CD4-positive, alpha-beta memory T cell (primary cell): ENCODE measurements at places on chromosomes 11 and 22.

- no peak for DNase-seq
These were observed 5.8 kb downstream of the PITPNB start for GRCh38 chr22:27913162-27913741.

- no peak for DNase-seq
These were observed 41.5 kb downstream of the DHCR7 start for GRCh38 chr11:71406681-71407080.

- no peak for DNase-seq
These were observed 172.0 kb downstream of the CNTN5 start for GRCh38 chr11:99192716-99193115.

- DNase-seq, result no peak
These were observed 32.4 kb upstream of the XBP1 start for GRCh38 chr22:28832731-28833130.

DNA sequence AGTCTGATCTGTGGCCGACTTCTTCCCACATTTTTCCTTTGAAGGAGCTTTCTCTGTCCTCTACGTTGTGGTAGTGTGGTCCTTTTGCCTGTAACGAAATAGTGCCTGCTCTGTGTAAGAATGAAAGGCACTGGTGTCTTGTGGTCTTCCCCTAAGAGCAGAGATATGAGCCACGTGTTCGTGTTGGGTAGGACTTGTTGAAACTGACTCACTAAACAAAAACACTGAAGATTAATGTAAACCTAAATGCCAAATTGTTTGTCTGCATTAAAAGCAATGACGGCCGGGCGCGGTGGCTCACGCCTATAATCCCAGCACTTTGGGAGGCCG lies 10.1 kb upstream of the RPS3 start:
- DNase-seq, result no peak

GRCh38 chr11:130580372-130580771 lies 131.9 kb downstream of the ADAMTS15 start:
- no peak for DNase-seq

- no peak for DNase-seq
These were observed 60.1 kb downstream of the PRR5L start for GRCh38 chr11:36356201-36356600.

DNA sequence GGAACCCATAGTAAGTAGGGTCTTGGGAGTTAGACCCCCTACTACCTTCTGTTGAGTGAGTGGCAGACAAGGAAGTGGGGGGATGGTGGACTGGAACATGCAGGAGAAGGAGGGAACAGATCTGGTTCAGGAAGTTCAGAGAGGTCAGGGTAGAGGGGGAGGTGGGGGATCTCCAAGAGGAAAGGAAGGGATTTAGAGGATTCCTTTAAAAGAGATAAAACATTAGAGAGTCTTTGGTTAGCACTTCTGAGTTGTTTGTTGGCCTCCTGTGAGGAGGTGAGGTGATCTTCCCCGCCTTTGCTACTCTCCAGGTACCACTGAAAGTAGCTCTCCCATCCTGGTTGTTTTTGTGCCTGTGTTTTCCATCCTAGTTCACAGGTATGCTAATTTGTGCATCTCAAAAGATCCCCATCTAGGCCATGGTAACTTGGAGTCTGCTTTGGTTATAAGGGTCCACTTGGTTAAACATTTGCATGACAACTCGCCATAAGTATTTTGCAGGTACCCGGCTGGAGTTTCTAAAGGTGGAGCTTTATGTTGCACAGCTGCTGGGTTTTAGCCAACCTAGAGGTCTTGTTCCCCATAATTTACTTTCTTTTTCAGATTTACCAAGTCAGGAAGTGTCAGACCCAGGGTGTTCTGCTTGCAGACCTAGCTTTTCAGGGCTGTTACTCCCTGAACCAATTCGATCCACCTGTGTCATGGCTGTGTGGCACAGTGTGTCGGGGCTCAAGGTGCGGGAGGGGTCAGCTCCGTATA lies 79.3 kb upstream of the SORL1 start:
- peak; percentile 12 for DNase-seq

GRCh38 chr22:20951151-20951931 lies 15.7 kb upstream of the AIFM3 start:
- DNase-seq, result no peak

DNA sequence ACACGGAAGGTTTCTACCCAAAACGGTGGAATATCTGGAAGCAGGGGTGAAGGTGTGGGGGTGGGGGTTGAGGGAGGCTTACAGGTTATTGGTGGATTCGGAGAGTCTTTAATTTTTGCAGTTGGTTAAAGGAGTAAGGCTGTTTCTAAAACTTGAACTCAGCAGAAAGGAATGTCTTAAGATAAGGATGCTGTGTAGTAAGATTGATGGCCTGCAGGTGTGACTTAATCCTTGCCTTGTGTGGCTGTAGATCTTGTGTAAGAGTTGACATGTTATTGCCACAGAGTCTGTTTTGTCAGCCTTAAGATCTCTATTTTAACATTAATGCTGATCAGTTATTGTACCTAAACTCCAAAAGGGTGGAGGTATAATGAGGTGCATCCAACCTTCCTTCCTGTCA lies 16.4 kb upstream of the OR6M1 start:
- DNase-seq, result no peak

- DNase-seq, result no peak
These were observed 65.5 kb downstream of the GGTLC2 start for GRCh38 chr22:22709719-22710445.

- DNase-seq, result no peak
These were observed 32.6 kb upstream of the RCE1 start for GRCh38 chr11:66810576-66811185.

- no peak for DNase-seq
These were observed 13.8 kb downstream of the TSPAN32 start for GRCh38 chr11:2315395-2316168.

DNA sequence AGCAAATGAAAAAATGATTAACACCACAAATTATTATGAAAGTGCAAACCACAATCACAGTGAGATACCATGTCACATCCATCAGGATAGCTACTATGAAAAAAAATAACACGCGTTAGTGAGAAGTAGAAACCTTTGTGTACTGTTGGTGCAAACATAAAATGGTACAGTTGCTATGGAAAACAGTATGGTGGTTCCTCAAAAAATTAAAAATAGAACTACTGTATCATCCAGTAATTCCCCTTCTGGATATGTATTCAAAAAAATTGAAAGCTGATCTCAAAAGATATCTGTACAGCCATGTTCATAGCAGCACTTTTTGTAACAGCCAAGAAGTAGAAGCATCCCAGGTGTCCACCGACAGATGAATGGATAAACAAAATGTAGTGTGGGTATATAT lies 43.4 kb downstream of the CCDC81 start:
- no peak for DNase-seq
